Activated CD4-positive, alpha-beta T cell treated with anti-CD3 and anti-CD28 coated beads, Interleukin-10, Interleukin-2, amounts not matched to agents 100 ng/mL and 50 ng/mL, durations not matched to agents 16 hours and 8 hours (primary cell): ENCODE measurements at places on chromosomes 6 and 20.

GRCh38 chr6:2633736-2634135 is 117.0 kb downstream of the MYLK4 start:
- DNase-seq: no peak

- DNase-seq: no peak
These were observed 30.8 kb upstream of the SMLR1 start for GRCh38 chr6:130796313-130796905.

- DNase-seq: no peak
These were observed 62.2 kb downstream of the SYNJ2 start for GRCh38 chr6:158043586-158044524.

GRCh38 chr6:131995917-131996316 is 44.7 kb upstream of the CCN2 start:
- DNase-seq: no peak

- no peak for DNase-seq
These were observed 28.1 kb downstream of the ANGPT4 start for GRCh38 chr20:888057-888456.

- DNase-seq: no peak
These were observed 1.5 kb upstream of the SLC22A1 start for GRCh38 chr6:160120087-160120486.

DNA sequence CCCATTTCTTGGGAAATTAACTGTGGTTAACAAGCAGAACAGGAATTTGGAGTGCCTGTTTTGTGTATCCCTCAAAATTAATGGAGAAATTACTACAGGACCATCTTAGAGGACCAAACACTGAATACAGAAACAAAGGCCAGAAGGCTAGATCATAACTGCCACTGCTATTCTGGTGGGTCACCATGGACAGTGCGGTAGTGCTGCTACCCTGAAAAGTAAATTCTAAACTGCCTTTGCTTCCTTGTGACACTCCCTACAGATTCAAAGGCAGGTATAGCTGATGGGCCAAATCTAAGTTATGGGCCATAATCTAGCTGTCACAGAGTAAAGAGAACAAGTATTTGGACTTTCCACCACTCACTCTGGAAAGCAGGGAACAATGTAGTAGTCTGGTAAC is 575.8 kb upstream of the ADGRB3 start:
- DNase-seq: no peak

GRCh38 chr6:11378639-11379038 is 146.2 kb upstream of the NEDD9 start:
- no peak for DNase-seq

GRCh38 chr6:29627755-29628418 is 5.1 kb downstream of the GABBR1 start:
- peak; percentile 28 for DNase-seq

- DNase-seq: no peak
These were observed 23.9 kb upstream of the APMAP start for GRCh38 chr20:25016471-25016870.

- DNase-seq: no peak
These were observed 41.9 kb downstream of the MTHFD1L start for GRCh38 chr6:150907383-150907782.

GRCh38 chr20:32651537-32651936 is 22.2 kb downstream of the C20orf203 start:
- no peak for DNase-seq

DNA sequence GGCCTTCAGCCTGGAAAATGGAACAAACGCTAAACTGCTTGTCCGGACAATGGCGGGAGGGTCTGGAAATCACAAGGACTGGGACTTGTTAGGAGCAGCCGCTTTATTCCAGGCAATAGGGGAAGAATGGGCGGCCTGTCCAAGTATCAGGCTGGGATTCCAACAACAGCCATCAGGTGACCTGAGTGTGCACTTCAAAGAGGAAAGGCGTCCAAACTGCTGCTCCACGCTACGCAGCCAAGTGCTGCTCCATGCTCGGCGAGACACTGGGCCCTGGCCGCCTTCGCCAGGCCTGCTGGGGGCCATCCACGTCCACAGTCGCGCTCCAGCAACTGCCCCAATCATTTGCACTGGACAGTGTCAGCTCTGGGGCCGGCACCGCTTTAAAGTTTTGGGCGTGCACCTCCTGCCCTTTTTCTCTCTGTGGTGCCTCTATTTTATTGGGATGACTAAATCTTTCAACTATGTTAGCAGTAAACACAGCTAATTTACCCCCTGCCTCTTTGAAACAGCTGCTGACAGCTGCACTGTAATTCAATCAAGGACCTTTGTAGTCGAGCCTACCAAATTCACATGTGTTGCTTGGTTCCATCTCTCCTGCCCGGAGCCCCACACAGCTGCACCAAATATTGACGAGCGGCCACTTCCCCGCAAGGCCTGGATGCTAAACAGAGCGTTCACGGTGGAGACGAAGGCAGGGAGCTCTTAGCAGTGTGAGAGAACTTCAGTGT is 98.3 kb downstream of the BMP7 start:
- no peak for DNase-seq

DNA sequence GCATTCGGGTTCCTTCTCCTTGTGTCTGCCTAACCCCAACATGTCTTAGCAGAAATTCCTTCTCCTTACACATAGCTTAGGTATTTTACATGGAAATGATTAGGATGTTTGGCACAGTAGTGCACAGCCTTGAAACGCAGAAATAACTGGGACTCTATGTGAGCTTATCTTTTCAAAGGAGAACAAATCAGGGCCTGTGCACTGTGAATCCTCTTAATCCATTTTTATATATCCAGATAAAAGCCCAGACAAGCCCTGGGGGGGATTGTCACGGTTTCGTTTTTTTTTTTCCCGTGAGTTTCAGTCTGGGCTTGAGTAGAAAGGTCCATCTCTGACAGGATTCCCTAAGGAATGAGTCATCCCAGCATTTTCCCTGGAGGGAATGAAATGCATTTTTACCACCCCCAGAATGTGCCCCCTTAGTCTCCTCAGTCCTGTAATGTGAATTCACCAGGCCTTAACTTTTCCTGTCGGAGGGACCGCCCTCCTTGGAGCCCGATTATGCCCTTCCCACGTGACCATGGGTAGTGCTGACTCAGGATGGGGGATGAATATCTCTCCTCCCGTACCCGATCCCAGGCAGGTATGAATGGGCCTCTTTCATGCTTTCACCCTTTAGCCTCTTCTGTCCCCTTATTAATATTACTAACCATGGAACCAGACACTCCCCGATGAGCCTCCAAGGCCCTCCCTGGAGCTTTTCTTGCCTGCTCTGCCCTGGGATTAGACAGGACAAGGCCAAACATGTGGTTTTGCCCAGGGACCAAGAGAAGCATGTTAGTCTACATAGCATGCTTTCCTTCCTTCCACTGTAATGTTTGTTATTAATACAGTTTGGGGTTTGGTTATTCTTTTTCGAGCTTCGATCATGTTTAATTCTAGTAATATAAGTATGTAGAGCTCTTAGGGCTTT is 23.9 kb upstream of the NAA20 start:
- no peak for DNase-seq

GRCh38 chr20:42721923-42722322 is 467.8 kb downstream of the PTPRT start:
- DNase-seq: no peak

GRCh38 chr20:43985608-43986316 is 71.1 kb downstream of the TOX2 start:
- no peak for DNase-seq

- DNase-seq: no peak
These were observed 32.7 kb upstream of the RNF8 start for GRCh38 chr6:37321101-37321500.

GRCh38 chr6:1202201-1202600 is 109.7 kb upstream of the FOXQ1 start:
- no peak for DNase-seq

DNA sequence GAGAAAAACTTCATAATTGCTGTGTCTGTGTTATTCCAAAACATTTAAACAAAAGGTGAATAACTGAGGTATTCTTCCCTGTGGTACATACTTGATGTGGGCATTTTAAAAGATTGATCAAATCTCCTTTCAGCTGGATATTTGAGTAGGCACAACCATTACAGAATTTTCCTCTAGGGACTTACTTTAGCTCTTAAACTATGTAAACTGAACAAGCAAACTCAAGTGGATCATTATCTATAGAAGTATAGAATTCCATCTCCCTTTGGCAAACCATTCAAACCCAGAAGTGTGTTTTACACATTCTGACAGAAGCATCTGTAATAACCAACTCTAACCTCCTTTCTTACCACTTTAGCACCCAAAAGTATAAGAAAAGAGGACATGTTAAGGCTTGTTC is 241.4 kb downstream of the ESR1 start:
- no peak for DNase-seq

DNA sequence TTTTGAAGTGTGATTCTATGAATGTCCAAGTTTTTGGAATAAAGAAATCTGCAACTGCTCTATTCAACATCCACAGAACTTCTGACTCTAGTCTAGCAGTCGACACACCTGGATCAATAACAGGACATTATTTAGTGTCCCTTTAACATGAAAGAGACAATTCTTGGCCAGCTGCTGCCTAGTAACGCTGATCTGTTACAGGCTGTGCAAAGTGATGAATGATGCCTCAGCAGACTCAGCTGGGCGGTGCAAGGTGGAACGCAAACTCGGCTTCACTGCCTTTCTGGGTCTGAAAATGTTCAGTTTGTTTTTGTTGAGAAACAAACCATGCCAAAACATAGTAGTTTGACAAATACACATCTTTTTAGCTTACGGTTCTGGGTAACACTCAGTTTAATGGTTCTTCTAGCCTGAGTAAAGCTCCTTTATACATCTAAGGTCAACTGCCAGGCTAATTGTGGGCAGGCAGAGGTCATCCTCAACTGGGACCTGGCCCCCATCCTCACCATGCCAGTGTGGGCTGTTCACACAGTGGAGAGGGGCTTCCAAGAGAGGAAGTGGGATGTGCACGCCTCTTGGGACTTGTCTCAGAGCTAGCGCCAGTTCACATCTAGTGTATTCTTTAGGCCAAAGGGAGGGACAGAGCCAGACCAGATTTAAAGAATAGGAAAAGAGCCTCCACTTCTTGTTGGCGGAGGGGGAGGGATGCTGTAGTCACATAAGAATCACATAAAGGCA is 879.7 kb downstream of the QKI start:
- DNase-seq: no peak

DNA sequence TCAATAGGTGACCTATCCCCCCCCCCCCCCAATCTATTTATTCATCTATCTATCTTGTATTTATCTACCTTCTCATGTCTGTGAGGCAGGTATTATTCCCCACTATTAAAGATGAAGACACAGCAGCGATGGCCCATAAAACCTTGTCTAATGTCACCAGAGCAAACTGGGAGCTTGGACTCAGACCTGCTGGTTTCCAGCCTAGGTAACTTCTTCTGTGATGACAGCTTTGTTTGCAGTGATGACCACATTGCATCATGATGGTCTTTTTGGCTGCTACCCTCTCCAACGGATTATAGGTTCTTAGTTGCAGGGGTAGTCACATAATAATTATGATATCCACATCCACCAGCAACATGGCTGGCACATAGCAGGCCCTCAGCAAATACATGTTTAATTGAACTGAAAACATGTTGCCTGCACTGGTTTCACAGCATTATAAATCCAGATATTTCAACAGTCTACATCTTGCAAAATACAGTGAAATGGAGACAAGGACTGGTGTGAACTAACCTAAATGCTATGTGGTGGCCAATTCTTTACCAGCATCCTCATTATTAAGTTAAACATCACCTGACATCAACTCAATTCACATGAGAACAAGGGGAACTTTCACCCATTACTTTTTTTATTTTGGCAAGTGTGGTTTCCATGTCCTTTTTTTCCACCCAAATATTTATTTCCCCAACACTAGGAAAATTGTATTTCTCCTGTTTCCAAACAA is 712.5 kb upstream of the NRSN1 start:
- DNase-seq: no peak

DNA sequence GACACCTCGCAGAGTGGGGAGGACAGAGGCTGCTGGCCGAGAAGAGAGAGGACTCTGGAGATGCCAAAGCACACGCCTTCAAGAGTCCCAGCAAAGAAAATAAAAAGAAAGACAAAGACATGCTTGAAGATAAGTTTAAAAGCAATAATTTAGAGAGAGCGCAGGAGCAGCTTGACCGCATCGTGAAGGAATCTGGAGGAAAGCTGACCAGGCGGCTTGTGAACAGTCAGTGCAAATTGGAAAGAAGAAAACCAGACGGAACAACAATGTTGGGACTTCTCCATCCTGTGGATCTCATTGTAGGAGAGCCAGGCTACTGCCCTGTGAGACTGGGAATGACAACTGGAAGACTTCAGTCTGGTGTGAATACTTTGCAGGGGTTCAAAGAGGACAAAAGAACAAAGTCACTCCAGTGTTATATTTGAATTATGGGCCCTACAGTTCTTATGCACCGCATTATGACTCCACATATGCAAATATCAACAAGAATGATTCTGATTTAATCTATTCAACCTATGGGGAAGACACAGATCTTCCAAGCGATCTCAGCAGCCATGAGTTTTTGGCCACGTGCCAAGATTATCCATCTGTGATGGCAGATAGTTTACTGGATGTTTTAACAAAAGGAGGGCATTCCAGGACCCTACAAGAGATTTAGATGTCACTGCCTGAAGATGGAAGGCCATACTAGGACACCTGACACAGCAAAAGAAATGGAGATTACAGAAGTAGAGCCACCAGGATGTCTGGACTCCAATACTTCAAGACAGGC is 52.2 kb downstream of the REV3L start:
- no peak for DNase-seq

GRCh38 chr6:3312604-3313231 is 54.0 kb downstream of the PSMG4 start:
- DNase-seq: no peak

DNA sequence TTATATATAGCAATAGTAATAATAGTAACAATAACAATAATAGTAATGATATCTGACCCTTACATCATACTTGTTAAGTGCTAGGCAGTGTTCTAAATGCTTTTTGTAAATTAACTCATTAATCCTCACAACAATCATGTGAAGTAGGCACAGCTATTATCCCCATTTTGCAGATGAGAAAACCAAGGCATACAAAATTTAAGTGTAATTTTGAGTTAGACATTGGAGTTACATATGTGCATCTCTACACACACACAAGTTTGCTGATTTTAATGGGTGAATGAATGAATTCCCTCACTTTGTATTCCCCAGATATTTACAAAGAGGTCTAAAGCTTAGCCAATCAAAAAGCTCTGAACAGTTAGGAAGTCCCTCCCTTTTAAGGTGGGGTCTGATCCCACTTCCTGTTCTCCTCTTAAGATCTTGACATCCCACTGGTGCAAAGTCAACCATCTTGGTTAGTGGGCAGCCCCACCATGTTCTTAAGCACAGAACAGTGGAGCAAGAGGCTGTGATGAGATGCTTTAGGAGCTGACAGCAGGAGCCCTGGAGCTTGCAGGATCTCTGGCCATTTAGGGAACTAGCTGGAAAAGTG is 85.3 kb upstream of the FOXP4 start:
- no peak for DNase-seq

- no peak for DNase-seq
These were observed 201.5 kb downstream of the ZFAND3 start for GRCh38 chr6:38021029-38021428.
